ENCODE measurements at places on chromosomes 4 and X. TPM values are rescaled to one million over a fixed set of nuclear protein-coding genes. Genes with fewer than 3 reads are reported as not detected.
A peak's percentile ranks its signal among the peaks of the same experiment; 100 is the strongest.

GRCh38 chr4:7195546-7196287, 3.4 kb downstream of the SORCS2 start:
- H3K36me3 ChIP-seq, result no peaks in the 10 kb centered on the region
- H3K4me3 ChIP-seq, result no peak overlapping the region
- no peaks in the 10 kb centered on the region for H3K27me3 ChIP-seq
- no peak overlapping the region for H3K27ac ChIP-seq

DNA sequence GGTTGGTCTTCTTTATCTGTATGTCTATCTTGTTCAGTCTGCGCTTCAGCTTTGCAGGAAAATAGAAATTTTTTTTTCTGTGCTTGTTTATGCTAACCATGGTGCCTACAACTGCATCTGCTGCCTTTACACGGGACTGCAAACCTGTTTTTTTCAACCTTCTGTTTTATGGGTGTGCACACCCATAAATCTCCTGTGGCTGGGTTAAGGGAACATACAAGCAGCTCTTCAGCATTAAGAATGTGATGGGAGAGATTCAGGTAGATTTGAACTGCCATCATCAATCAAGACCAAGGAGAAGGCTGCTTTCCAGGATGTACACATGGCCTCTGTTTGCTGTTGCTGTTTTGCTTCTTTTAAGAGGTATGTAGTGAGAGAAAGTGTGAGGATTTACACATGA, 502.9 kb downstream of the ANKRD50 start:
- H3K4me3 ChIP-seq, result no peak overlapping the region
- DNase-seq, result no peak
- peak overlapping the region; percentile 19 for H3K27ac ChIP-seq

DNA sequence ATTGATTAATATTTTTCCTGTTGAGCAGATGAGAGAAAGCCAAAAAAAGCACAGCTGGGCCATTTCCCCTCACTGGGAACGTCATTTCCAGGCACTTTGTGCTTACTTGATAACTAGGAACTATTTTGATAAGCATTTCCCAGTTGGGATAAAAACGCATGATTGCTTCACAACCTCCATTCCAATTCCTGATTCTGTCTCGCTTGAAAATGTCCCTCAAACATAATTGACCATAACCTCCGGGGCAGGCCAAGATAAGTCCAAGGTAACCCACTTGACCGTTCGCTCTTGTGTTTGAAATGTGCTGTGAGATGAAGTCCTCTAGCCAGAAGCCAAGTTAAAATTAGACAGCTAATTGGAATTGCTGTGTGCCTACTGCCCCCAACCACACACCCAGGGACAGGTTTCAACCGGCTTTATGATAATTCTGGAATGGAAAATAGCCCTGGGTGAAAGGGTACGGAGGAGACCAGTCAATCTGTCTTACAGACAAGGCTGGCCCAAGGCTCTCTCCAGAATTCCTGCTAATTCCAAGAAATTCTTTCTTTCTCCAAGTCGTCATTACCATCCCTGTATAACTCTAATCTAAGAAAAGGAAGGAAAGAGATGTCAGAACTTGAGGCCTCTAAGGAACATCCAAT, 137.1 kb downstream of the MID1 start:
- no peak overlapping the region for H3K4me3 ChIP-seq
- no peak overlapping the region for H3K27ac ChIP-seq
- no peak for DNase-seq
- no peaks in the 10 kb centered on the region for H3K36me3 ChIP-seq

- H3K36me3 ChIP-seq, result no peaks in the 10 kb centered on the region
- H3K4me1 ChIP-seq, result no peaks in the 10 kb centered on the region
- peak overlapping the region; percentile 83 for H3K4me3 ChIP-seq
Measured at GRCh38 chrX:16946971-16947562, 609 bp downstream of the REPS2 start.

DNA sequence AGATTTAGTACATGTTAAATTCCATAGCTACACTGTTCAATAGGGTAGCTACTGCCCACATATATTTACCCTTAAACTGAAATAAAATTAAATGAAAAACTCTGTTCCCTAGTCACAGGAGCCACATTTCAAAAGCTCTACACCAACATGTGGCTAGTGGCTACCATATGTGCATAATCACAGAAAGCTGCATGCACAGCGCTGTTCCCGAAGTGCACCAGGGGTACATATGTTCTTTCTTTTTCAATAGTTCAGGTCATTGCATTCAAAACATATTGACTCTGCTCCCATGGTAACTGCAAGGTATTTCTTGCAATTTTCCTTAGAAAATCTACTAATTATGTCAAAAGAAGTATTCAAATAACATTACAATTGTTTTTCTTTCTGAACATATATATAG, 591.2 kb downstream of the PDHA2 start:
- H3K27me3 ChIP-seq, result no peaks in the 10 kb centered on the region
- no peak overlapping the region for H3K4me3 ChIP-seq
- H3K36me3 ChIP-seq, result no peaks in the 10 kb centered on the region
- H3K4me1 ChIP-seq, result no peaks in the 10 kb centered on the region
- H3K27ac ChIP-seq, result no peak overlapping the region

DNA sequence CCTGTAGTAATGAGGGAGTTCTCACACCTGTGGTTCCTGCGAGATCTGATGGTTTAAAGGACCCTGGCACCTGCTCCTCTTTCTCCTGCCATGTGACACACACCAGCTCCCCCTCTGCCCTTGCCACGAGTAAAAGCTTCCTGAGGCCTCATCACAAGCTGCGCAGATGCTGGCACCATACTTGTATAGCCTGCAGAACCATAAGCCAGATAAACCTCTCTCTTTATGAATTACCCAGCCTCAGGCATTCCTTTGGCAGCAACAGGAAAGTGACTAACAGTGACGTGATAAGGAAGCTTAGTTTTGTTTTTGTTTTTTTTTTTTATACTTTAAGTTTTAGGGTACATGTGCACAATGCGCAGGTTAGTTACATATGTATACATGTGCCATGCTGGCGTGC, 130.9 kb downstream of the AFAP1 start:
- no peaks in the 10 kb centered on the region for H3K27me3 ChIP-seq
- no peak overlapping the region for H3K4me3 ChIP-seq
- H3K27ac ChIP-seq, result no peak overlapping the region
- DNase-seq, result no peak
- H3K36me3 ChIP-seq, result no peaks in the 10 kb centered on the region
- H3K4me1 ChIP-seq, result peaks cover 5% of the 10 kb centered on the region

DNA sequence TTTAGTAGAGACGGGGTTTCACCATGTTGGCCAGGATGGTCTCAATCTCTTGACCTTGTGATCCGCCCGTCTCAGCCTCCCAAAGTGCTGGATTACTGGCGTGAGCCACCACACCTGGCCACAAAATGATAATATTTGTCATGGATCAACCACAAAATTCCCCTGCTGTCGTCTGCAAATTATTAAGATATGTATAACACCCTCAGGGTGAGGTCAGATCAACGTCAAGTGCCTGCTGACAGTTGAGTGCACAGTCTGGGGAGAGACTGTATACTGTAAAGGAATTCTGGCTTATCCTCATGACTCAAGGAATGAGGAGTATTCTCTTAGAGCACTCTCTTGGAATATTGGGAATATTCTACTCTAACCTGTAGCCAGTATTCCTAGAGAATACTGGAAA, 11.2 kb downstream of the EPGN start:
- H3K36me3 ChIP-seq, result no peaks in the 10 kb centered on the region
- DNase-seq, result no peak
- H3K4me1 ChIP-seq, result no peaks in the 10 kb centered on the region
- H3K4me3 ChIP-seq, result no peak overlapping the region
- no peak overlapping the region for H3K27ac ChIP-seq

DNA sequence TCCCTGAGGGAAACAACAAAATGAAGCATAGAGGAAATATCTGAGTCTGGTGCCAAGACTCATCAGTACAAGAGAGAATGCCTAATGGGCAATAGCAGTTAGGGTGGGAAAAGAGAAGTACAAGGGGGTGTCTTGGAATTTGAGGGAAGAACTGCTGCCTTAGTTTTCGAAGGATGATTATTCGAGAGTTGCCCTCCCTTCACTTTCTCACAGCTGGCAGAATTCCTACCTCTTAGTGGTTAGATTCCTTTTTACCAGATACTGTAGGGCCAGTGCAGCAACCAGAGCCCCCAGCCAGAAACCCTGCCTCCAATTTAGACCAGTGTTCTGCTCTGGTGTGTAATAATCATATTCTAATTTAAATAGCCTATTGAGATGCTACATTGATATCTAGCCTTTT, 56.5 kb downstream of the NFKB1 start:
- no peak for DNase-seq
- H3K36me3 ChIP-seq, result no peaks in the 10 kb centered on the region
- H3K4me3 ChIP-seq, result no peak overlapping the region
- no peaks in the 10 kb centered on the region for H3K27me3 ChIP-seq

GRCh38 chr4:115119804-115120352, 6.5 kb upstream of the NDST4 start:
- H3K36me3 ChIP-seq, result no peaks in the 10 kb centered on the region
- H3K27ac ChIP-seq, result no peak overlapping the region
- H3K4me3 ChIP-seq, result no peak overlapping the region
- H3K4me1 ChIP-seq, result no peaks in the 10 kb centered on the region
- DNase-seq, result no peak
- H3K27me3 ChIP-seq, result no peaks in the 10 kb centered on the region

GRCh38 chr4:88696630-88697029, 999 bp downstream of the NAP1L5 start:
- H3K27me3 ChIP-seq, result no peaks in the 10 kb centered on the region
- H3K4me1 ChIP-seq, result no peaks in the 10 kb centered on the region
- no peak overlapping the region for H3K4me3 ChIP-seq
- no peak overlapping the region for H3K27ac ChIP-seq

- H3K27ac ChIP-seq, result no peak overlapping the region
- no peak for DNase-seq
- H3K36me3 ChIP-seq, result no peaks in the 10 kb centered on the region
- H3K4me1 ChIP-seq, result no peaks in the 10 kb centered on the region
Measured at GRCh38 chrX:23344238-23344903, 9.7 kb downstream of the PTCHD1 start.

- DNase-seq, result no peak
- H3K36me3 ChIP-seq, result no peaks in the 10 kb centered on the region
- H3K27me3 ChIP-seq, result no peaks in the 10 kb centered on the region
Measured at GRCh38 chrX:369563-370101, 17.1 kb downstream of the PPP2R3B start.

- no peaks in the 10 kb centered on the region for H3K36me3 ChIP-seq
- DNase-seq, result no peak
- no peaks in the 10 kb centered on the region for H3K27me3 ChIP-seq
- H3K4me1 ChIP-seq, result no peaks in the 10 kb centered on the region
Measured at GRCh38 chrX:40552768-40553167, 28.0 kb upstream of the ATP6AP2 start.

DNA sequence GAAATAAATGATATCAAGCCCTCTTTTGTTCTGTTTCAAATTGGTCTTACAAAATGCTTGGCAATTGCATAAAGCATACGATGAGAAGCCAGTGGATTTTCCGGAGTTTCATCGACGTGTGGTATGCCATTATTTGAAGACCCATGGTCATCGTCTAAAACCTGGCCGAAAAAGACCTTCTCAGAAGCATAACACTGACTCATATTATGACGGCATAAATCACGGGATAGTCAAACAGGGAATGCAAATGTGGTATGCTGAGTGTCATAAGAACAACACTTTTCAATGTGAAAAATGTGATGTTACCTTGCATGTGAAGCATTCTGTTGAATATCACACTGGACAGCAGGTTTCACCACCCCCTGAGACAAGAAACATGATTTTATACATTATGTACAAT, 695.2 kb downstream of the GRXCR1 start:
- no peak overlapping the region for H3K27ac ChIP-seq
- no peak for DNase-seq
- H3K4me1 ChIP-seq, result no peaks in the 10 kb centered on the region

DNA sequence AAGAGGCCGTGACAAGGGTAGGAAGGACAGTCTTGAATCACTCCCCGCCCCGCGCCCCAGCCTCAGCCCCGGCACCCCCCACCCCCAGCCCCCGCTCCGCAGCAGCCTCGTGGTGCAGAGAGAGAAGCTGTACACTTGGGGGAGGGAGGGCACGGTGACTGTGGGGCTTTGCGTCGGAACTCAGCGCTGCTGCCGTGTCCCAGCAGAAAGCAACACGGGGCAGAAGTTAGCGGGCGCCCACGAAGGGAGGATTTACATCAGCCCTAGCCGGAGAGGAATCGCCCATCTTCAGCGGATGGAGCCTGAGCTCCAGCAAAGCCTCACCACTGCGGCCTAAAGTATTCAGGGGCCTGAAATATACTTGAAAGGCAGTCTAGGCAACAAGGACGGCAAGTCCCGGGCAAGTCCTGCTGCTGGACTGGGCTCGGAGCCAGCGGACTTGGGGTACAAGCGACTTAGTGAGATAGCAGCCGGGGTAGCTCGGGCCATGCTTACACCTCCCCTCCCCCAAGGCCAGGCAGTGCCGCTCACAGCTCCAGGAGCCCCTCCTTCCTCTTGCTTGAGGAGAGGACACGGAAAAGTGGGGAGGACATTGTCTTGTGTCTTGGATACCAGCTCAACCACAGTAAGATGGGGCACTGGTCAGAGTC, 18.5 kb upstream of the OPN1LW start:
- H3K4me3 ChIP-seq, result no peak overlapping the region
- H3K36me3 ChIP-seq, result no peaks in the 10 kb centered on the region
- DNase-seq, result no peak
- H3K27ac ChIP-seq, result no peak overlapping the region
- no peaks in the 10 kb centered on the region for H3K27me3 ChIP-seq

- H3K27ac ChIP-seq, result no peak overlapping the region
- no peaks in the 10 kb centered on the region for H3K4me1 ChIP-seq
- H3K27me3 ChIP-seq, result no peaks in the 10 kb centered on the region
- no peak overlapping the region for H3K4me3 ChIP-seq
Measured at GRCh38 chr4:11139871-11140270, 288.8 kb downstream of the HS3ST1 start.

GRCh38 chrX:35115205-35115604, 172.6 kb downstream of the FAM47B start:
- no peak for DNase-seq
- H3K4me1 ChIP-seq, result no peaks in the 10 kb centered on the region
- no peaks in the 10 kb centered on the region for H3K27me3 ChIP-seq

DNA sequence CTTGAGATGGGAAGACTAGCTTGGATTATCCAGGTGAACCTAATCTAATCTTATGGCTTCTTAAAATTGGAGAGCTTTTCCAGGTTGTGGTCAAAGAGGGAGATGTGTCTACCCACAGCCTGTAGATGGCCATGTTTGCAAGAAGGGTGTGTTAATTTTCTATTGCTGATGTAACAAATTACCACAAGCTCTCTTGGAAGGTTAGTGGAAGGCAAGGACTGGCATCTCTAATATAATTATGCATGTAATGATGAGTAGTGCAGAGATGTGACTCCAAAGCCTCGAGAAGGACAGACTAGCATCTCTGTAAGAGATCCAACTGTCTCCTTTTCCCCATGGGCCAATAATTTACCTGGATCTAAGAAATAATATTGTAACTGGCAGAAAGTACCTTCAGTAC, 3.2 kb upstream of the ADH1B start:
- peaks cover 5% of the 10 kb centered on the region for H3K4me1 ChIP-seq
- H3K27ac ChIP-seq, result peak overlapping the region; percentile 22
- H3K36me3 ChIP-seq, result no peaks in the 10 kb centered on the region
- H3K4me3 ChIP-seq, result no peak overlapping the region
- no peak for DNase-seq

The GRIA3 gene
- total RNA-seq, result 12.4 TPM

The CCDC149 gene
- total RNA-seq, result 43.4 TPM

The TMPRSS11D gene
- total RNA-seq, result not detected

The POU4F2 gene
- total RNA-seq, result not detected

The LRIT3 gene
- total RNA-seq, result 0.26 TPM

The SLC6A14 gene
- total RNA-seq, result not detected

The BEND4 gene
- 0.15 TPM for total RNA-seq

The TLR7 gene
- 6.4 TPM for total RNA-seq

The CBR4 gene
- total RNA-seq, result 20.5 TPM

Data from aorta (tissue), 5 donors.